ENCODE measurements at places on chromosomes 1 and 21.

GRCh38 chr1:85612704-85613361 is 32.3 kb downstream of the CCN1 start:
- peak; percentile 24 for DNase-seq

- DNase-seq: no peak
These were observed 32.0 kb downstream of the CD34 start for GRCh38 chr1:207878939-207879338.

GRCh38 chr1:30692201-30692947 is 31.0 kb downstream of the MATN1 start:
- no peak for DNase-seq

DNA sequence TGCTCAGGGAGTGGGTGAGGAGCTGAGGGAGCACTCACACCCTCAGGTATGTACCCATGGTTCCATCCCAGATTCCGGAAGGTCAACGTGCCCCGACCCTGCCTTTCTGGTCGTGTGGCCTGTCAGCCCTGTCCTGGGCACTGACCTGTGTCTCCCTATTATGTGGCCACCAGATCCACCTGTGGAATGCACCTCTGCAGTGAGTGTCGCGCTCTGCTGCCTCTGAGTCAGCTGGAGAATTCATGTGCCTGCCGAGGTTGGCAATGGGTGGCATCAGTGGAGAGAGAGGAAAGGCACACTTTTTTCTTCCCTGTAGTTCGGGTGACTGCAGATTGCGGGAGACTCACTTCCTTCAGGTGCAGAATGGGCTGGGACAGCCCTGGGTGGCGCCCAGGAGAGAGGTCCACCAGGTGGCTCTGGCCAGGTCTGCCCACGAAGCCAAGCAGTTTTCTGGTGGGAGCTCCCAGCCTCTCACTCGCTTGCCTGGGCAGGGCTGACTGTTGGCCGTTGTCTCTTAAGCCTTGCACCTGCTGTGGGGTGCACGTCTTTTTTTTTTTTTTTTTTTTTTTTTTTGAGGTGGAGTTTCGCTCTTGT is 176.1 kb upstream of the TMEM51 start:
- DNase-seq: no peak

- no peak for DNase-seq
These were observed 74.5 kb downstream of the HIVEP3 start for GRCh38 chr1:41844255-41844654.

DNA sequence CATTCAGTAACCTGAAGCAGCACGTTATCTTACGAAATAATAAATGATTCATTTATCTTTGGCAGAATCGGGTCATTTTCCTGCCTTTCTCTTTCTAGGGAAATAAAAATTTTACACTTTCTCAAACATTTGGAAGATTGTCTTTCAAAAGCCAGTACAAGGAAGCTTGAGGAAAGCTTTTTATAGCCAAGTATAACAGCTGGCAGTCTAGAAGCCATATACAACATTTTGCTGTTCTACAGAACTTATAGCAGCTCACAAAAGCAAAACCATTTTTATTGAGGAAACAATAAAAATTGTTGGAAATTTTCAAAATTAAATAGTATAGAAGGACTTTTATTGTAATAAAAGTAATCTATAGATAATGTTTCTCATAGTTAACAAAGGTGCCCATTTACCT is 448.6 kb downstream of the SMYD3 start:
- no peak for DNase-seq

DNA sequence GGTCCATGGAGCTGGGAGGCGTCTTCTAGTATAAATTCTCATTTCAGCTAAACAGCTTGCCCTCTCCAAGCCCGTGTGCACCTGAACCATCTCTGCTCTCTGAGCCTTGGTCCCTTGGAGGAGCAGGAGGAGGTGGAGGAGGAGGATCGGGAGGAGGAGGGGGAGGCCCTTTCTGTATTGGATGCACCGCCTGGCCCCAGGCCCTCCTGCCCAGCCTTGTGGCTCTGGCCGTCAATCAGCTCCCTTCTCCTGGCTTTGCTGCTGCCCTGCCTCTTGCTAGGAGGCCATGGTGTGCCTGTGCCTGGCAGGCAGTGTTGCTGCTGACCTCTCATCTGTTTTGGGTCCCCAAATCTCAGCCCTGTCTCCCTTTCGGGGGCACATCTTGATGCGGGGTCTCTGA is 9.0 kb downstream of the COL18A1 start:
- no peak for DNase-seq

GRCh38 chr1:47754221-47754620 is 243.0 kb downstream of the TRABD2B start:
- DNase-seq: no peak

DNA sequence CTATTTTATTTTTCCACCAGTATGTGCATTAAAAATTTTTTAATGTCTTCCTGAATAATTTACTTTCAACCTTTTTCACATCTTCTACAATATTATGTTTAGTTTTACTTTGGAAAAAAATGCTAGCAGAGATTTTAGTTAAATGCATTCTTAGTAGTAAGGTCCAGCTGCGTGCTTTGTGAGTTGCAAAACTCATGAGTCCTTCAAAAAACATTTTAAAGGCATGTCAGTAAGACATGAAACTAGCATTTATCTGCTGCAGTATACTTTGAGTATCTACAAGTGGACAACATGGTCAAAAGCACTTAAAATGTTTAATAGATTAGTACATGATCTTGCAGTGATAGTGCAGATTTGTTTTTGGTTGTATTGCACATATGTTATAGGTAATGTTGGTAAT is 139.0 kb downstream of the HS2ST1 start:
- DNase-seq: no peak

DNA sequence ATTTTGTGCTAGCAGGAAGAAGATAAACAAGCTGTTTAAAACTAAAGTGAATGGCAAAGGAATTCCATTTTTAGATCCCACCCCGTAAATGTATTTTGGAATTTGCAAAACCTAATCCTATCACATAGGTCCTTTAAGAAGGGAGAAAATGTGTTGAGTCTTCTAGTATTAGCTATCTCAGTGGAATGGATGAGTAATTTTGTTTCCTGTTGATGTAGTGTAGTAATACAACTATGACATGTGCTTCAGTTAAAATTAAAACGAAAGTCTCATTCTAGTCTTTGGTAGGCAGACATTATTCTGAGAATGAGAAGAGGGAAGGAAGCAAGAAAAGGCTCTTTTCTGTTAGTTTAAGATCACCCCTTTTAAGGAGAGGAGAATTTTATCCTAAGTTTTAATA is 265.9 kb upstream of the C1orf105 start:
- peak; percentile 95 for DNase-seq

DNA sequence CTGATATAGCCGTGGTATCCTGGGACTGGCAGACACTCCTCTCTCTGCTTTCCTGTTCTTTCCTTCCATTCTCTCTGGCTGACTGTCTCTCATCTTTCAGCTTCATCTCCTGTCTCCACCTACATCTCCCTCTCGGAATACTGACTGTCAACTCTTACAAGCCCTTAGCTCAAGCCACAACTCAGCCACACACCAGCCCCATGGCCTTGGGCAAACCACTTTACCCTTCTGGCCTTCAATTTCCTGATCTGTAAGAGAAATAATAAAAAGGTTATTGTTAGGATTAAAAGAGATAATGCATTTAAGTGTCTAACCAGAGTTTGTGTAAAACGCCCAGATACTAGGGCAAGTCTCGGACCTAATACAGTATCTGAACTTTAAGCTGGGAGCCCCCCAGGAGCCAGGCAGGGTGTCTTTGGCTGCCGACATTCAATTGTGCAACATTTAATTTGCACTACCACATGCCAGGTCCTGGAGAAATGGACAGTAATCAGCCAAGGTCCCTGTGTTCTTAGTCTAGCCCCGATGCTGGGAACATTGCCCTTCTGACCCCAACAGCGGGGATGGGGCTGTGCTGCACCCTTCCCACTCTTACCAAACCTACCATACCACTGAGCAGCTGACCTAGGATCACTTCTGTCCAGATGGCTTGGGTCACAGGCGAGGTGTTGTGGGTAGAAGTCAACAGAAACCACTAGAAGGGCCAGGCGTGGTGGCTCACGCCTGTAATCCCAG is 5.1 kb downstream of the ECHDC2 start:
- no peak for DNase-seq

- peak; percentile 90 for DNase-seq
These were observed 97.3 kb downstream of the TTLL7 start for GRCh38 chr1:83901547-83902155.

DNA sequence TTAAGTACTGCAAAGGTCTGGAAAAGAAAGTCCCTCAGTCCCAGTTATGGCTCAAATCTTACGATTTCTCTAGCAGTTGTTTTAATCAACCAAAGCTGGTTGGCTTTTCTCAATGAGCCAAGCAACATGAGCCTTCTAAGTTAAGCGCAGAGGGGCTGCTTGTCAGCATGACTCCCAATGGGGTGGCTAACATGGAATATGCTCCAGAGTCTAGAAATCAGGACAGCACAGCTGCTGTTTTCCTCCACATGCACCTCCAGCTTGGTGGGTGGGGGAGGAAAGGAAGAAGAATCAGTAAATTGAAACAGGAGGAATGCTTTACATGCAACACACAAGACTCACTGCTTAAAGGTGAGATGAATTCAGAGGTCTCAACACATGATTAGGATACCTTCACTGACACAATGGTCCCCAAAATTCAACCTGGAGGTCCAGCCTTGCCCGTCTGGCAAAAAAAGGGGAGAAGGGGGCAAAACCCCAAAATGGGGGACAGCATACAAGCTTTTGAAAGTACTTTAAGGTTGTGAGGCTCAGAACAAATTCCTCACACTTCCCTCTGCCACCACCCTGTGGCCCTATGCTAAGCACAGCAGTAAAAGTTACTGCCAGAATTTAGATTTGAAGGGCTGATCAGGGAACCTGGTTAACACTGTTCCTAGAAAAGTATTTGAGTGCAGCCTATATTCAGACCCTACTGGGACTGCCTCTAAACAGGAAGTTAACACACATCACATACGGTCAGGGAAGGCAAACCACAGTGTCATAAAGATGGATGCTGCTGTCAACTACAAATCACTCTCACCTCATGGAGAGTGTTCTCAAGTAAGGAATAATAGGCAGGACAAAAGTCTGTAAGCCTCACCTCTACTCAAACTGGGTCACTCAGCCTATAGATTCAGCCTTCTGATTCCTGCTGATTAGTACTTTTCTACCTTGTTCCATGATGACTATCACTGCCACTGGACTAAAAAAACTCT is 2.6 kb downstream of the GATAD2B start:
- peak; percentile 63 for DNase-seq

DNA sequence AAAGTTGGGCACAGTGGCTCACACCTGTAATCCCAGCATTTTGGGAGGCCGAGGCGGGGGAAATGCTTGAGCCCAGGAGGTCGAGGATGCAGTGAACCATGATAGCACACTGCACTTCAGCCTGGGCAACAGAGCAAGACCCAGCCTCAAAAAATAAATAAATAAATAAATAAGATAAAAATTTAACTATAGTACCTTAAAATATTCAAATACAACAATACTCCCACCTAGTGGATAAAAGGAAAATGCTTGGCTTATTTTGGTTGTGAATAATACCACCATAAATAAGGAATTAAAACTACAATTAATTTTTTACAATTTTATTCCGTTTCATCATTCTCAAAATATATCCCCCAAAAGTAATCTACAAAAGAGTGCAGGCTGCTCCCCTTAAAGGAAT is 8.1 kb downstream of the PSMG1 start:
- DNase-seq: peak; percentile 42

- no peak for DNase-seq
These were observed 28.8 kb downstream of the HEATR1 start for GRCh38 chr1:236575523-236575922.

DNA sequence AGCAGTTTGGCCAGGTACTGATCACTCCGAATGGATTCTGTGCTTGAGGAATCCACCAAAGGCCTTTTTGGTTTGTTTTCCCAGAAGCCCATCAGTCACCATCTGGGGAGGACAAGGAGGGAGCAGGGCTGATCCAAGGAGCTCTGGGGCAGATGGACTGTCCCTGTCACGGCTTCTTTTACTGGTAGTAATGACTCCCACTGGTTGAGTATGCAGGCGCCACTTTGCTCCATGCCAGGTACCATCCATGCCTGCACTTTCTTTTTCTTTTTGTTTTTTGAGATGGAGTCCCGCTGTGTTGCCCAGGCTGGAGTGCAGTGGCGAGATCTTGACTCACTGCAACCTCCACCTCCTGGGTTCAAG is 101.7 kb downstream of the UBIAD1 start:
- DNase-seq: no peak

DNA sequence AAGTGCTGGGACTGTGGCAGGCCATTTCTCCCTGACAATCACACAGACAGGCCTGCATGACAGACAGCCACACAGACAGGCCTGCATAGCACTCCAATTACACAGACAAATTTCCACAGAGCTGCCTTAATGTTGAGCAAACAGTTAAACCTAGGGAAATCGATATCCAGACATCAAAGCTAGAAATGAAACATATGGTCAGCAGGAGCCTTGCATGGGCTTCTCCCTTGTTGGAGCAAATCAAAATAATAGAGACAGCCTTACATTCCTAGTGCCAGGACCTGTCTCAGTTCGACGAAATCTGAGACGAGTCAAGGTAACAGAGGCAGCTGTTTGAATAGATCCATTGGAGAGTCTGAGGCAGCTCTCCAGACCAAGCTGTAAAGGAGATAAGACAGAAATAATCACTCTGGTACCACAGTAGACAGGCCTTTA is 42.4 kb downstream of the OLFML3 start:
- no peak for DNase-seq

GRCh38 chr1:46749404-46749803 is 30.5 kb upstream of the EFCAB14 start:
- DNase-seq: no peak

- no peak for DNase-seq
These were observed 11.4 kb downstream of the SMYD2 start for GRCh38 chr1:214292322-214292721.

DNA sequence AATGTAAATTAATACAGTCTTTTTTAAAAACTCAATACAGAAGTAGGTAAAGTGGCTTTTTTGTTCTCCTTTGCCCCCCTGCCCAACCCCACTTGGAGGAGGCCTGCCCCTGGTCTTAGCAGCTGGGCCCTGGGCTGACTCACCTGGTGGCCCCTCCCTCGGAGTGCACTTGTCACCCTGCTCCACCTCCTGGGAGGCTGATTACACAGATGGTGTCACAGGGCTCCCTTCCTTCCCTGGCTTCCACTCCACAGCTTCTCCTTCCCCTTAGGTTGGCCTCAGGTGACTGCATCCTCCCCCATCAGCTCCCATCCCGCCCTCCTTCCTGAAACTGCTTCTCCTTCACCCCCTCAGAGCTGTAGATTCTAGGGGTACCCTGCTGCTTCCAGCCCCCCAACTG is 11.7 kb upstream of the CAPN9 start:
- no peak for DNase-seq

DNA sequence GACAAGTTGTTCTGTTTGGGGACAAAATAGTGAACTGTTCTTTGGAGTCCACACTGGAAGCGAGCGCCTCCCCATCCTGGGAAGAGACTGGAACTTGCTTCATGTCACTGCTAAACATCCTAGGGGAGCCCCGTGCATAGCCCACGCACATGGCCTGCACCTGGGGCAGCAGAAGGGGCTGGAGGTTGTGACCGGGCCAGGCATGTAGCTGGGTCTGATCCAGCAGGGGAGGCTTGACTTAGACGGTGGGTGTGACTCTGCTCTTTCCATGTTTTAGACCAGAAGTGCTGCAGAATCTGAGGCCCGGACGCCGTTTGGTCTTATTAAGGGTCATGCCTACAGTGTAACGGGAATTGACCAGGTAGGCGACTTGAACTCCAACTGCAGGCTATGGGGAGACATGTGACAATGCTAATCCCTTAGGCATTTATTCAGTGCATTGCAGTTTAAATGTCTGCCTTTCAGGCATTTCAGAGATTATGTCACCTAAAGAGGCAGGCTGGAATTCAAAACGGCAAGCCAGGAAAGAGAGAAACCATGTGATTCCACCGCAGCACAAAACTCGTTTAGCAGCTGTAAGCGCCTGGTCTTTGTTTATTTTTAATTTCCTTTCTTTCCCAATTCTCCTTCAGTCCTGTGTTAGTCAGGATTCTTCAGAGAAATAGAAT is 21.8 kb downstream of the CAPN9 start:
- no peak for DNase-seq
